ENCODE measurements at places on chromosomes 2 and 18.

DNA sequence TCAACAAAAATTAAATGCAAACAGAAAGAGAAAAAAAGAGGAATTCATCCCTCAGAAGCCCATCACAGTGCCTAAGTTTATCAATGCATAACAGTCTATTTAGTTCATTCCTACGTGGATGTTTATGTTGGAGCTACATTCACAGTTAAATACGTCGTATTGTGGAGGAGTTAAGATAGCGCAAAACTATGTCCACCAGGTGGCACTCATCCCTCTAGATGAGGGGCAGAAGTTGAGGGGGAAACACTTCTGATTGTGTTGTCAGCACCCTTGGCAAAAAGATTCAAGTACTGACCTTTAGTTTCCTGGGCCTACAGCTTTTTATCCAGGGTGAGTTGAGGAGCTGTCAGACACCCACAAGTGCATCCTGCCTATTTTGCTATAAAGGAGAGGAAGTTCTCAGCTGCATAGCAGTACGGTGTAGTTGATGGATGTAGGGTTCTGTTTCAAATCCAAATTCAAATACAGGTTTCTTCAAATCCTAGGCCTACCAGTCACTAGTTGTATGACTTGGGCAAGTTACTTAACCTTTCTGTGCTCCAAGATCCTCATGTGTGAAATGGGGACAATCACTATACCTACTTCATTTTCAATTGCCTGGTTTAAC, 26.8 kb upstream of the MYO1B start:
- DNase-seq: peak; percentile 80

DNA sequence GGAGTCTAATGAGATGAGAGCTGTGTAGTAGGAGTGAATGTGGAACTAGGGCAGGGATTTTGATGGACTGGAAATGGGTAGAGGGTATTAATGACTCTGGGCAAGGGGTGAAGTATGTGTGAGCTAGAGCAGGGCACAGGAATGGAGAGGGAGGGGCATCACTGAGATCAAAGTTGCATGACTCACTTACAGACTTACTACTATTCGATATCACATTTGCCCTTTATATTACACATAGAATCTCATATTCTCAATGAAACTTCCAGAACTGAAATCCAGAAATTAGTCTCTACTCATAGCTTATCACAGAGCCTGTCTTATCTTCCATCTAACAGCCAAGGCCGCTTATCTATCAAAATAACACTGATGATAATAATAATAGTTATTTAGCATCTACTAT, 20.0 kb upstream of the ITGB6 start:
- DNase-seq: no peak

DNA sequence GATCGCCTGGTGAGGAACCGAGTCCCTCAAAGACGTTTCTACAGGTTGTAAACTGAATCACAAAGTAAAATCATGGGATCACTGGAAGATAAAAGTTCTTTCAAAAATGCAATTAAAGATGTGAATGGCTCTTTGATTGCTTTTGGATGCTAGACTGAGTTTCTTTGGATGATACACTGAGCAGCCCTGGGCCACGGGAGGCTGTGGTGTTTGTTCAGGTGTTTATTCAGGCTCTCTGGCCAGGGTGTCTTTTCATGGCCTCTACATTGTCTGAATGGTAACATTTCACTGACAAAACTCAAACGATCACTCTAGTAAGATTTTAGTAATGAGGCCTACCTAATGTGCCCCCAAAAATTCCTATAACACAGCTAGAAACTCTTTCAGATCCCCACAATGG, 48.4 kb upstream of the SPATS2L start:
- DNase-seq: no peak

GRCh38 chr18:8999872-9000271, 102.6 kb upstream of the NDUFV2 start:
- DNase-seq: no peak

GRCh38 chr2:104406261-104406726, 447.6 kb upstream of the POU3F3 start:
- DNase-seq: no peak

DNA sequence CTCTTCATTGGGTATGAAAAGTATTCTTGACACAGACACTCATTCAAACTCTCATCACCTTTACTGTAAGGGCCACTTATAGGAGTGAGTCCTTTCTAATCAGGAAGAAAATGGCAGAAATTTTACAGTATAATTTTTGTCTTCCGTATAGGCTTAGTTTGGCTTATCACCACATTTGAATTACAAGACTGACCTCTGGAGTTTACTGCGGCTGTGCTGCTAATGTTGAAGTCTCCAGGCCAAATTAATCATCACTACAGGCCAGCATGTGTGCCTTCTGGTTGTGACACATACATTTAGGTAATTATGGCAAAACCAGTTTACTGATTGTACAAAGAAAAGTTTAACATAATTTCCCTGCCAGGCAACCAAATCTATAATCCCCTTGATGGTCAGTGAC, 753.6 kb upstream of the GCFC2 start:
- DNase-seq: no peak

DNA sequence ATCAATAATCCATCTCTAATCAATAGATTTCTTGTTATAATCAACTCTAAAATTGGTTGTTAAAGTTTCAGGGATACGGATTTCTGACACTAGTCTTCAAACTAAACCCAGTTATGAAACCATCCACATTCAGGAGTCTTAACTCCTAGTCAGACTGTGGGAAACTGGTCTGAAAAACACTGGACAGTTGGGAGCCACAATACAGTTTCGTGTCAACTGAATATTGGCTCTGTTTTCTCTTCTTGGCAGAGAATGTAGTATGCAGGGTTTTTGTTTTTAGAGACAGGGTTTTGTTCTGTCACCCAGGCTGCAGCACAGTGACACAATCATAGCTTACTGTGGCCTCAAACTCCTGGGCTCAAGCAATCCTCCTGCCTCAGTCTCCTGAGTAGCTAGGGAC, 123.1 kb downstream of the RTTN start:
- DNase-seq: no peak

- peak; percentile 34 for DNase-seq
Measured at GRCh38 chr2:157894694-157895435, 18.7 kb upstream of the ACVR1 start.

DNA sequence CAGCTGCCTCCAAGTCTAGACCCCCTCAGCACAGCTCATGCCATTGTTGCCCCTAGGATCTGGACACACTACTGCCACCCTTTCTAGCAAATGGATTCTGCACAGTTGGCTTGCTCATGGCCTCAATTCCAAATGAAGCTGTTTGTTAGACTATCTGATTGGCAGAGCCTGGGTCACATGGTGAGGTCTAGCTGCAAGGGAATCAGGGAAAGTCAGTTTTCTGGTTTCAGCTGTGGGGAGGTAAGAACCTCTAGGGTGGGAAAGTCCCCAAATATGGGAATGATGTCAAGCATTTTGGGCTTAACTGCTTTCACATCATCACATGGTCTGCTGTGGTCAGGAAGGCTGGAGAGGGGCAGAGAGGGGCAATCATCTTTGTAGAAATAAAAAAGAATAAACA, 150.4 kb upstream of the ITGA6 start:
- DNase-seq: no peak

DNA sequence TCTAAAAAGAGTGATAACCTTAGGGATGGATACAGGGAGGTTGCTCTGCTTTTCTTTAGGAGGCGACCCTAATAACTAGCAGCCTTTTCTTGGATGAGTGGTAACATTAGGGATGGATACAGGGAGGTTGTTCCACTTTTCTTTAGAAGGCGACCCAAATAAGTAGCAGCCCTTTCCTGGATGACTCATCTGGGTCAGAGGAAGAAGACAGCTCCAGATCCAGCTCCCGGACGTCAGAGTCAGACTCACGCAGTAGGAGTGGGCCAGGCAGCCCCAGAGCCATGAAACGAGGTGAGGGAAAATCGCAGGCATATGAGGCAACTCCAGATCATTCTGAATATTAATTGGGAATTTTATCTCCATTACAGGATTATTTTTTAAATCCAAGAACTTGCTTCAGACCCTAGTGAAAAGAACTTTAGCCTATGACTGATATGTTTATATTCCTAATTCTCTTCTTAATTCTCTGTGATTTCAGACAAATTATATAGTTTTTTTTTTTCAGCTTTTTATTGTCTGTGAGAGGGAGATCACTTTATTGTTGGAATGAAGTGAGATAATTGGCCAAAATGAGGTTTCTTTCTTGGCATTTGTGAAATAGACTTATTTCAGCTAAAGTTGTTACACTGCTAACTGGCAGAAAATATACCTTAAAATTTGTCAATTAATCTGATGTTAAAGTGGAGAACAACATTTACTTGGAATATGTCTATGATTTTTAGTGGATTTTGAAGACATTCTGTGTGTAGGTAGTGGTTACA, 31.2 kb upstream of the C1GALT1C1L start:
- DNase-seq: no peak

GRCh38 chr18:57434536-57435494, at the start of gene ONECUT2:
TSS of gene ONECUT2 (plus strand) at chr18:57435374. CDS start at chr18:57435717, 343 bp downstream.
- DNase-seq: peak; percentile 46

GRCh38 chr18:63292831-63293683, 26.5 kb downstream of the BCL2 start:
- DNase-seq: no peak

GRCh38 chr2:29477186-29477585, 362.0 kb downstream of the CLIP4 start:
- DNase-seq: no peak

- DNase-seq: no peak
Measured at GRCh38 chr2:69518841-69519240, 81.6 kb upstream of the NFU1 start.

GRCh38 chr18:24935896-24936295, 416.1 kb downstream of the ZNF521 start:
- DNase-seq: no peak

- DNase-seq: no peak
Measured at GRCh38 chr2:172446474-172447063, 19.2 kb downstream of the ITGA6 start.

GRCh38 chr18:49728542-49728941, 84.8 kb downstream of the ACAA2 start:
- no peak for DNase-seq

- no peak for DNase-seq
Measured at GRCh38 chr2:133641497-133641896, 73.2 kb upstream of the NCKAP5 start.

- DNase-seq: no peak
Measured at GRCh38 chr2:227241005-227241404, 76.6 kb downstream of the COL4A3 start.

DNA sequence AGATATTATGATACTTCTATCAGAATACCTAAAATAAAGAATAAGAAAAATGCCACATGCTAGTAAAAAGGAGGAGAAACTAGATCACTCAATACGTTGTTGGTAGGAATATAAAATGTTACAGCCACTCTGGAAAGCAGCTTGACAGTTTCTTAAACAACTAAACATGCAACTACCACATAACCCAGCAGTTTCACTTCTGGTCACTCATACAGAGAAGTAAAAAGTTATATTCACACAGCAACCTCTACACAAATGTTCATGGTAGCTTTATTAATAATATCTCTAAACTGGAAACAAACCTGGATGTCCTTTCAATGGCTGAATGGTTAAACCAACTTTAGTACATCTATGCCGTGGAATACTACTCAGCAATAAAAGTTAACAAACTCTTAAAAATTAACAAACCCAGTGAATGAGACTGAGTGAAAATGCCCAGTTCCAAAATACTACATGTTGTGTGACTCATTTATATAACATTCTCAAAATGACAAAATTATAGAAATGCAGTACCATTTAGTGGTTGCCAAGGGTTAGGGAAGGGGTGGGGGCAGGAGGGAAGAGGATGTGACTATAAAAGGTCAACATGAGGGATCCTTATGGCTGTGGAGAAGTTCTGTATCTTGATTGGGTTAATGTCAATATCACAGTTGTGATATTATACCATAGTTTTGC, 124.1 kb downstream of the MMADHC start:
- DNase-seq: no peak

- DNase-seq: peak; percentile 65
Measured at GRCh38 chr2:120758181-120759144, 22.8 kb downstream of the GLI2 start.

GRCh38 chr18:38966841-38967240, 1401.2 kb upstream of the CELF4 start:
- DNase-seq: no peak

DNA sequence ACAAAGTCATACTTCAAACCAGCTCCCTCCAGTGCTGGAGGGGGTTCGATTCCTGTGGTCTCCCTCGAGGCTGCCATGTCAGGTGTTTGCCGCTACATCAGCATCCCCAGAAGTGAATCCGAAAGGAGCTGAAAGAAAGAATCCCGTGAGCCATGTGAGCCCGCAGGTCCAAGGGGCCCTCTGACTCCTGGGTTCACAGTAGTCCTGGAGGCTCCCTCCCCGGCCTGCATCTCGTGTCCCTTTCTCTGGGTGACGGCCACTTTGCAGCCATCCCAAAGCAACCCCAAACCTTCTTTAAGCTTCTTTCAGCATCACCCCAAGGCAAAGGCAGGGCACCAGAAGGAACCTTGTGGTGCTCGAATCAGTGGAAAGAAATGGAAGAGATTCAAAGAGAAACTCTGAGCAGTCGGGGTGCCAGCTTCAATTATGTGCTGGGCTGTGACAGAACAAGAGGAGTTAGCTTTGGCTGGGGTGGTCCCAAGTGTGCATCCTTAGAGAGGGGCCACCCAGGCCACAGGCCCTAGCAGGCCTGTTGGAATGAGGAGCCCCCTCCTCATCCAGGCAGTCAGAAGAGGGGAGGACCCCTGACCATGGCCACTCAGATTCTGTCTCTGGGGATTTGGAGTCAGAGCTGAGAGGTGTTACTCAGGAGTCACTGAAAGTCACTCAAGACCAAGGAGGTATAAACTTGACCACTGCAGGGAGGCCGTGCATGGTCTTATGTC, 59.7 kb downstream of the CIB4 start:
- DNase-seq: no peak

DNA sequence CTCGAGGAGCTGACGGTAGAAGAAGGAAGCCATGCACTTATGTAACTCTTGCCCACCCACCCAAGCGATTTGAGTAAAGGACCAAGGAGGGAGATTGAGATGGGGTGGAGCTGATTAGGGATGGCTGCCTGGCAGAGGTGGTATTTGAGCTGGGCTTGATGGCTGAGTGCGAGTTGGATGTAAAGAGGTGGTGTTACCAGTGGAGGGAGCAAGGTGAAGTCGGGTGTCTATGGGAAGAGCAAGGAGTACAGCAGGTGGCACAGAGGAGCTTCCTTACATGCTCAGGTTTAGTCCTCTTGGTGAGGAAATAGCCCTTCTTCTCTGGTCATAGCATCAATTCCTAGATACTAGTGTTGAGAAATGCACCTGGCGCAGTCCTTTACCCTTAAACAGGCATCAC, 294.2 kb upstream of the SKOR2 start:
- no peak for DNase-seq

- no peak for DNase-seq
Measured at GRCh38 chr18:35477974-35478373, 19.8 kb downstream of the INO80C start.

GRCh38 chr2:31335921-31336585, 78.5 kb downstream of the XDH start:
- DNase-seq: peak; percentile 34

GRCh38 chr2:158043181-158043948, 58.3 kb upstream of the UPP2 start:
- DNase-seq: no peak

- DNase-seq: no peak
Measured at GRCh38 chr2:190478572-190479195, 55.8 kb downstream of the NEMP2 start.

GRCh38 chr18:78764544-78764943, 215.1 kb upstream of the SALL3 start:
- DNase-seq: no peak

GRCh38 chr18:31954349-31954748, 11.4 kb upstream of the TRAPPC8 start:
- no peak for DNase-seq
